Suppressor macrophage (primary cell): ENCODE measurements at places on chromosomes 5 and 9.

GRCh38 chr9:85631809-85632208 is 109.9 kb downstream of the AGTPBP1 start:
- no peak for DNase-seq

DNA sequence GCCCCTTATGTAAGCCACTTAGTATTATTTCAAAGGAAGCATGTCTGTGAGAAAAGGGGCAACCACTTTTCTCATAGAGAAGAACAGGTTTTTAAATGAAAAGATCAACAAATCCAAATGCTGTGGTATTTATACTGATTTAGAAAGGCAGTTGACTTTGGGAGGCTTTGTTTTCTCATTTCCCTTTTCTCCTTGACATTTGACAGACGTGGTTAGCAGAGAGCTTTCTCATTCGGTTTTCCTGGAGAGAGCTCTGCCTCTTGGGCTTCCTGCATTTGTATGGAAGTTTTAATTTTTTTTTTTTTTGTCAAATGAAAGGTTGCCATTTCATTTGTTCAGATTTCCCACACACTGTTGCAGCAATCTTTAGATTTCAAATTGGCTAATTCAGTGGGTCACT is 62.5 kb downstream of the EXOSC2 start:
- DNase-seq: peak; percentile 60

GRCh38 chr9:93290495-93291434 is 106.8 kb downstream of the WNK2 start:
- no peak for DNase-seq

DNA sequence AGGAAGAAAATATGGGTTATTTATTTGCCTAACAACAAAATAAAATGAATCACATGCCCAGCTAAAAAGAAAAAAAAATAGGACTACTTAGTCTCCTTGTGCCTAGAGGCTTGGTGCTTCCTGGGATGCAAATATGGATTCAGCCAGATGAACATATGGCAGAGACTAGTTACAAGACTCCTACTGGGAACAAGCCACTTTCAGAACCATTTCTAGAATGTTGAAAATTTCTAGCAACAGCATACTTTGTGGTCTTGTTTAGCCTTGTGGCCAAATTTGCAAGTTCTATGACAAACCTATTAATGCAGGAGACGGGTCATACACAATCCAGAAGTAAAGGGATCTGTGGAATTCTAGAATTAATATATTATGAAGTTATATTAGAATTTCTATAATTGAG is 198.7 kb downstream of the CHSY3 start:
- no peak for DNase-seq

DNA sequence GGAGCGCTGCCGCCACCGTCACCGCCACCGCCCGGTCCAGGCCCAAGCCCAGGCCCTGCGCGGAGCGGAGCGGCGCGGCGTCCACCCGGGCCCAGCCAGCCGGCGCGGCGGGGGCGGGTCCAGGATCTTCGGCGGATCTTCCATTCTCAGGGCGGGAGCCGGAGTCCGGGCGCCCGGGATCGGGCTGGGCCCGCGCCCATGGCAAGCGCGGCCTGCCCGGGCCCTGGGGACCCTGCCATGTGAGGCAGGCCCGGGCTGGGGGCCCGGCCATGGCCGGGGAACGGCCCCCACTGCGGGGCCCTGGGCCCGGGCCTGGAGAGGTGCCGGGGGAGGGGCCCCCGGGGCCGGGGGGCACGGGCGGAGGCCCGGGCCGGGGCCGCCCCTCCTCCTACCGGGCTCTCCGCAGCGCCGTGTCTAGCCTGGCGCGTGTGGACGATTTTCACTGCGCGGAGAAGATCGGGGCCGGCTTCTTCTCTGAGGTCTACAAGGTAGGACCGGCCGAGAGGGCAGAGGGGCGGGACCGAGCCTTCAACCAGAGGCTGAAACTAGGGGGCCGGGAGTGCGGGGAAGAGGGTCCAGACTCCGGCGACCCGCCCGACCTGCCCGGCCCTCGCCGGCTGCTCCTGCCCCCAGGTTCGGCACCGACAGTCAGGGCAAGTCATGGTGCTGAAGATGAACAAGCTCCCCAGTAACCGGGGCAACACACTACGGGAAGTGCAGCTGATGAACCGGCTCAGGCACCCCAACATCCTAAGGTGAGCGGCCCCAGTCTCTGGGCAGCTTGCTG is 482 bp downstream of the TESK1 start:
- peak; percentile 25 for DNase-seq

GRCh38 chr5:82164176-82164976 is 113.8 kb downstream of the RPS23 start:
- no peak for DNase-seq

DNA sequence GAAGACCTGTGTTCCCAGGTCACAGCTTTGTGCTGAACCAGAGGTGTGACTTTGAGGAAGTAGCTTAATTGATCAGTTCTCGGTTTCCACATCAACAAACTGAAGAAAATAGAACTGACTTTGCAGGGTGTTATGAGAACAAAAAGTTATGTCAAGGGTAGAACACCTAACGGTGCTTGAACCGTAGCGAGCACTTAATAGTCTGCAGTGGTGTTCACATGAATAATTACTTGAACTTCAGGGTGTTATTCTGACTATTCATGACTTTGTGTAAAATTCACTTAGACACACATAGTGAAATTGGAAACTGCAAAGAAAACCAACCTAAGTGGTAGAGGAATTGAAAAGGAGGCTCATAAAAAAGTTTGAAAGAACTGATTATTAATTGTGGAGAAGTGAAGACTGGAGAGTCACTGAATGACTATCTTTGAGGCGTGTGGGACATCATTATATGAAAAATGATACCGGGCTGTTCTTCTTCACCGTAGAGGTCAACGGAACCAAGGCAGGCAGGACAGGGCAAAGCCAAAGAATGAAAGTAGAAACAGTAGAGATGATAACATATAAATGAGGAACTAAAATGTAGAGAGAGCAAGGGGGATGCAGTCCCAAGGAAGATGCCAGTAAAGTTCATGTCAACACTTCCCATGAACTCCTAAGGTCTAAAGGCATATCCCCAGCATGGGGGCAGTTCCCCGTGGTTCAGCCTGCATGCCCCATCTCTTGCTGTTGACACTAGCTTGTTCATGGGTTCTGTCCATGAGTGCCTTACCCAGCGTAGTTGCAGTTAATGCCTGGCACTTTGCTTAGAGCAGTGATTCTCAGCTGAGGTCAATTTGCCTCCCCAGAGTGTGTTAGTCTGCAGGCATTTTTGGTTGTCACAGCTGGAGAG is 118.7 kb downstream of the ZNF462 start:
- no peak for DNase-seq

DNA sequence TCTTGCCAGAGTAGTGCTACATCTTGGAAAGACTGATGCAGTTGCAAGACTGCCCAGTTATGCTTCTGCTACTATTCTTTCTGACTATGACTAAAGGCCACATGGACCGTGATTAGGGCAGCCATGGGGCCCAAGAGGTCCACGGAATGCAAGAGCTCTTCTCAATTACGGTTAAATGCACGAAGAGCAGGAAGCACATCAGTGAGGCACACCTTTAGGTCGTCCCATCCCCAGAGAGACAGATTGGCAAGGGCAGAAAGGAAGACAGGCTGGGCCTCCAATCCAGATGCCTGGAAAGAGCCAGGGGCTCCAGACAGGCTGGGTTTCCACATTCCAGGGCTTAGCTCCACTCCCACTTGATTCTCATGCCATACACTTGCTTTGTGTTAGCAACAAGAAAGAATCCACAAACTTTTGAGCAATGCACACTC is 132.3 kb upstream of the SLIT3 start:
- DNase-seq: no peak

DNA sequence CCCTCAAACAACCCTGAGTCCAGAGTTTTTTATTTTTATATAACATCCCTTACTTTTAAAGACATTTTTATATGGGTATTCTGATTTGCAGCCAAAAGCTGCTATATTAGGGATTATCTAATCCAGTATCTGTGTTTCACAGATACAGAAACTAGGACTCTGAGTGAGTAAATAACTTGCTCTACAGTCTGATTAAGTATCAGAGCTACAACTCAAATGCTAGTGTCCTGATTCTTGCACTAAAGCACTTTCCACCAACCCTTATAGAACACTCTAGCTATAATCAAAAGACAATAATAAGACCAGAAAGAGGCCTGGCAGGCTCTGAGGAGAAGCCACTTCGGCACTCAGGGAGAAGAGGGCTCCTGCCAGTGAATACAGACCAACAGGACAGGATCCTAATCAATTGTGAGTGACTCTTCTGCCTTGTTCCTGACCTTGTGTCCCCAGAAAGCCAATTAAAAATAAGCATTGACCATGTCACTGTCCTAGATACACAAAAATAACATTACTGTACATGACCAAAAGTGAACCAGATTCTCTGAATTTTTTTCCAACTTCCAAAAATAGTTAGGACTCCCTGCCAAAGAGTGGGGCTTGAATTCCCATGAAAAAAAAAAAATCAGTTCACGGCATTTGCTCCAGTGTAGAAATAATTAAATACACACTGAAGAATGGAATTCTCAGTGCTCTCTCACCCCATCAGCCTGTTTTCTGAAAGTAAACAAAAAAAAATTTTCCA is 63.6 kb upstream of the MAP3K1 start:
- no peak for DNase-seq

GRCh38 chr5:65971643-65972042 is 45.3 kb downstream of the ERBIN start:
- no peak for DNase-seq
